Esophagus squamous epithelium (tissue), 5 donors: ENCODE measurements at places on chromosomes 16 and 17.

GRCh38 chr16:50067290-50067853 lies 1.6 kb downstream of the HEATR3 start:
- DNase-seq = no peak

DNA sequence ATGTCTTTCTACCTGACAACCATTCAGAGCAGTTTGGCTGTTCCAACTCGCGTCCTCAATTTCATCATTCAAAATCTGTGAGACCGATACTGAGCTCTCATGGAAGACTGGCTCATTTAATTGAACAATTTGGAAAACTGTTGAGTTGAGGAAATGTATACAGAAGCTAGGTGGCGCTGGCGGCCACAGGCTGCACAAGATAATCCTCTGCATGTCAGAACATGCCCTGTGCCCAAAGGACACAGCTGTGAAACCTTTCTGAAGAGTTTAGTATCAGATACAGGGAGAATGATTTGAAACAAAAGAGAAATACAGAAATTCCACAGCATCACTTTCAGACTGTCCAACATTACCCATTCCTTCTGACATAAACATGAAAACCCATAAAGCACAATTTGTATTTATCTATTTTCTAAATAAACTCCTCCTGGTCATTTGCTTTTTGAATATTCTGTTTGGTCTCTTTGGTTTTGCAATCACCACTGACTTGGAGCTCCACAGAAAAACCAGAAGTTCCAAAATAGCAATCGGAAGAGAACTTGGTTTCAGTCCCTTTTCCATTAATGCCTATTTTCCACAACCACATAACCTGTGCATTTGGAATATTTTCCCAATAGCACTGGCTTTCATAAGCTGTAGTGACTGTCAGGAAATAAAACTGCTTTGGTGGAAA lies 192.8 kb downstream of the MAP2K6 start:
- DNase-seq = no peak

DNA sequence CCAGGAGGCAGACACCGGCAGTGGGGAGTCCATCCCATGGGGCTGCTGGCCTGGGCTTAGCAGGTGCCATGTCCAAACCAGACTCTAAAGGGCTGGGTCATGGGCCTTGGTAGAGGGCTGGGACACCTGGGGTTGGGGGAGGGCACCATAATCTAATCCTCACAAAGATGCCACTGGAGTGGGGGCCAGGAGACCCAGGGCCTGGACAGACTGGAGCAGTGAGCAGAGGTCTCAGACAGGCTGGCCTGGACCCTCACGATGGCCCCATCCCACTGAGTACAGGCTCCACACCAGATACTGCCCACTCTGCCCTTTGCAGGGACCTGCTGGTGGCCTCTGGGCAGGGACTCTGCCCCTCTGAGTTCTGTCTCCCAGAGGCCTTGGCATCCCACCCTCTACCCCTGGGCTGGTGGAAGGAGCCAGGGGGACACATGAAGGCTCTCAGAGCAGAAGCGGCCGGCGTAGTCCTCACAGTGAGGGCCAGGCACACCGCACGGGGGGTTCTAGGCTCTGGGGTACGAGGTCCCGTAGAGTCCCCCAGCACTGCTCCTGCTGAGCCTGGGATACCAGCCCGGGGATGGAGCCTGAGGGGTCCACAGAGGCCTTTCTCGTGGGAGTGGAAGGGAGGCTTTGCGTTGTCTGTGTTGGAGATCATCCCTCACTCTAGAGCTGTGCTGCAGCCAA lies 10.0 kb upstream of the SRRM2 start:
- DNase-seq = no peak

- no peak for DNase-seq
Observed at GRCh38 chr16:22673421-22673831, 140.5 kb upstream of the HS3ST2 start.
